ENCODE measurements at places on chromosomes 16 and 17.

DNA sequence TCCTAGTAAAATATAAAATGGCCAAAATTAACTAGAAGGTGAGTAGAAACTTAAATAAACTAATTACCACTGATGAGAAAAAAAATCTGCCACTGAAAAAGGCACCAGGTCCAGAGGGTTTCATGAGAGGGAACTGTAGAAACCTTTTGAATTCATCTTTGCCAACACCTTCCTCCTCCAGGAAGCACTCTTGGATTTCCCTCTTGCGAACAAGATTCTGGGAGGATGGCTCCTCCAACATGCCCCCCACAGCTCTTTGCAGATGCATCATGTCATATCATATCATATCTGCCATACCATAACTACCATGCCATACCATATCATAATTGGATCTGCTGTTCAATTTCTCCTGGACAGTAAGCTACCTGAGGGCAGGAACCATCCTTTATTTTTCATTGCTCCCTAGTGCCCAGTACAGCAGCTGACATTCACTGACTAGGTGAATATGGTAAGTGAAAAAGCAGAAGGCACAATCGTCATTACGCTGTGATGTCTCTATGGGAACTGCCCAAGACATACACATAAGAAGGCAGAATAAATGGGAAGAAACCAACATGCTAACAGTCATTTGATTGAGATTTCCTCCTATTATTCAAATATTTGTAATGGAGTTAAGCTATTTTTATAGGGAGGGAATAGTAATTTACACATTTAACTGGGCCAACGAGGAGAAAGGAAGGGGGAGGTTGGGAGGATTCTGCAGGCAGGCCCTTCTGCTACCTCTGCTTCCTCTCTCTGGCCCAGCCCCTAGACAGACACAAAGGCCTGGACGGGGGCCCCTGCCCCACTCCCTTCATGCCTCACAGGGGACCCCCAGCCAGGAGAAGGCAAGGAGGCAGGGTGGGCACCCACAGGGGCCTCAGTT lies 110.1 kb upstream of the SMURF2 start:
- no peak for DNase-seq

- no peak for DNase-seq
Observed at GRCh38 chr16:89422527-89422904, 67.8 kb downstream of the ANKRD11 start.

DNA sequence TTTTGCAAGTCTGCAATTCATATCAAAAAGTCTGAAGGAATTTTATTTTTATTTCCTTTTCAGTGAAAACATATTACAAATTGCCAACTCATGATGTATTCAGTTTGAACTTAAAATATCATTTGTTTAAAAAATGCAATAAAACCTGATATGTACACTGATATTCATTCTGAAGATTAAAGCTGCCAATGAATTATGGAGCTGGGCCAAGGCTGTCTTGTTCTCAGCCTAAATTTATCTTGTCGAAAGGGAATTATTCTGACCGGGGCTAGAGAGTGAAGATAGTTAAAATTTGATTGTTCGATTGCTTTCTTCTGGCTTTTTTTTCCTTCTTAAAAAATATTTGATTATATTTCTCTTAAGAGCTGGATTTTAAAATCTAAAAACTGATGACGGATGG lies 54.0 kb upstream of the RBFOX1 start:
- no peak for DNase-seq

- DNase-seq: no peak
Observed at GRCh38 chr17:43341715-43342588, 56.8 kb upstream of the ARL4D start.

DNA sequence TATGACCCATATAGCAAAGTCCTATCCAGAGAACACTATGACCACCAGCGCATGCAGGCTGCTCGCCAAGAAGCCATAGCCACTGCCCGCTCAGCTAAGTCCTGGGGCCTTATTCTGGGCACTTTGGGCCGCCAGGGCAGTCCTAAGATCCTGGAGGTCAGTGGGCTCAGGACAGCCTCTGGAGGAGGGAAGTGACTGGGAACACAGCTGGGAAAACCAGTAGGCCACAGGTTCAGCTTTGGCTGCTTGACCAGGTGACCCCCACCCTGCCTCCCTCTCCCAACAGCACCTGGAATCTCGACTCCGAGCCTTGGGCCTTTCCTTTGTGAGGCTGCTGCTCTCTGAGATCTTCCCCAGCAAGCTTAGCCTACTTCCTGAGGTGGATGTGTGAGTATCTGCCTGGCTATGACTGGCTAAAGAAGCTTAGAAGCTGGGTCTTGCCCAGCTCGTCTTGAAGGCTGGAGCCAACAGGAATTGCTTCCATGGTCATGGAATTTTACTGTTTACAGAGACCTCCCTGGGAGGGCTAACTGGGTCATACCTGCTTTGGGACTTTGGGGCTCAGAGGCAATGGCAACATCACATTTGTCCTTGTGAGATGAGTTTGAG lies 1.5 kb upstream of the OVCA2 start:
- DNase-seq: peak; percentile 60

DNA sequence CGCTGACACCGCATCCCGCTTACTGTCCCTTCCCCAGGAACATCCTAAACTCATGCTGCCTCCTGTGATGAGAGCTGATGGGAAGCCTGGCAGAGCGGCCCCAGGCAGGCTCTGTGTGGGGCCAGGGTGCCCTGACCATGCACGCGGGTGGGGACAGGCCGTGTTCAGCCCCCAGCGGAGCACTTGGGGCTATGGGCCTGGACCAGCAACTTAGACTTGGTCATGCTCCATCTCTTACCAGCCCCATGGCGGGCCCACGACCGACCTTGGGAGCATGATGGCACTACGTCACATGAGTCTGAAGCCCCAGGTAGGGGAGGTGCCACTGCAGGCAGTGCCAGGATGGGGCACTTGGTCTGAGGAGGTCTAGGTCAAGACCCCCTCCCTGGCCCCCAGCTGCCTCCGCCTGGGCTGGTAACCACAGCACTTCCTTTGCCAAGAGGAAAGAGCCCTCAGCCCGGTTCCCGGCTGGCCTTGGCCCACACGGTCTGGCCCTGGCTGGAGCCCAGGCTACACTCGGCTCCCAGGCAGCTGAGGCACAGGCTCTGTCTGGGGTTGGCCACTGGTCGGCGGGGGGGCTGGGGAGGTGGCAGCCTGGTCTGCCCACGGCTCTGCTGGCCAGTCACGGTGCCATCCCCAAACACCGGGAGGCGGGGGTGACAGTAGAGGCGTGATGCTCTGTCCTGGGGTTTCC lies 25.7 kb downstream of the BAHCC1 start:
- DNase-seq: no peak

GRCh38 chr17:4931963-4932362 lies at the start of gene GP1BA:
TSS of gene GP1BA (plus strand) at chr17:4932277. CDS start at chr17:4932605, 328 bp downstream.
- no peak for DNase-seq

GRCh38 chr17:49494986-49495841 lies at the start of gene NGFR:
TSS of gene NGFR (plus strand) at chr17:49495293. CDS start at chr17:49495418, 125 bp downstream.
- DNase-seq: peak; percentile 82

- peak; percentile 86 for DNase-seq
Observed at GRCh38 chr16:78709137-78709884, 609.9 kb downstream of the WWOX start.

GRCh38 chr16:74627506-74628220 lies 20.7 kb upstream of the GLG1 start:
- no peak for DNase-seq

GRCh38 chr16:4190086-4190485 lies 51.8 kb downstream of the SRL start:
- no peak for DNase-seq

GRCh38 chr17:36500745-36501225 lies 14.3 kb downstream of the ZNHIT3 start:
- no peak for DNase-seq

GRCh38 chr17:48612456-48612853 lies 1.6 kb upstream of the HOXB7 start:
- no peak for DNase-seq

GRCh38 chr16:77748421-77749005 lies 26.2 kb downstream of the NUDT7 start:
- DNase-seq: peak; percentile 92

GRCh38 chr16:28491230-28491969 lies 474 bp downstream of the CLN3 start:
- peak; percentile 36 for DNase-seq

GRCh38 chr17:77916264-77916663 lies 42.2 kb upstream of the TNRC6C start:
- no peak for DNase-seq

GRCh38 chr16:67767953-67768352 lies 38.4 kb downstream of the RANBP10 start:
- no peak for DNase-seq

DNA sequence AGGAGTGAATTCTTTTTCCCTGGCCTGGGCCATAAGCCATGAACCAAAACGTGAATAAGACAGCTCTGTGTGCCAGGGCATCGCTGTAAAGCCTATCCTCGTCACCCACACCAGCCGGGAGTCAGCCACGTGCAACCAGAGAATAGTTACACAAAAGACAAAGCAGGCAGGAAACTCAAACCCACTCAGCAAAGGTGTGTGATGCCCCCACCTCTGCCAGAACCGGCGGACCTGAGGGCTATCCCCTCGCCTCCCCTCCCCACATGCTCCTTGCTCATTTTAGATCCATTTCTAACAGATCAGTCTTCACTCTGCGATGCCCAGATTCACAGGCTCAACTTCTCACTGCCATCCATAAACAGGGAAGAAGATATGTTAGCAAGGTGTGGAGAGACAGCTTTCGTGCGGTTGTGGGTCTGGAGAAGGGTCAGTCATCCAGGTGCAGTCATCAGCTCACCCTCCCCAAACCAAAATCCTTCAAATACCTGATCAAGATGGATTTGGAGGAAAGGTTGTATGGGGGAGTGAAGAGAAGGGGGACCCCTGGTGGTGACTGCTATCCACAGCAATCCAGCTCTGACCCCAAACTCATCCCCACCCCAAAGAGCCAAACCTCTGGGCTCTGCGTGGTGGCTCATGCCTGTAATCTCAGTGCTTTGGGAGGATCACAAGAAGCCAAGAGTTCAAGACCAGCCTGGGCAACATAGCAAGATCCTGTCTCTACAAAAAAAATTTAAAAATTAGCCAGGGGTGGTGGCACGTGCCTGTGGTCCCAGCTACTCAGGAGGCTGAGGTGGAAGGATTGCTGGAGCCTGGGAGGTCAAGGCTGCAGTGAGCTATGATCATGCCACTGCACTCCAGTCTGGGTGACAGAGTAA lies 219.2 kb downstream of the C16orf78 start:
- DNase-seq: peak; percentile 75

DNA sequence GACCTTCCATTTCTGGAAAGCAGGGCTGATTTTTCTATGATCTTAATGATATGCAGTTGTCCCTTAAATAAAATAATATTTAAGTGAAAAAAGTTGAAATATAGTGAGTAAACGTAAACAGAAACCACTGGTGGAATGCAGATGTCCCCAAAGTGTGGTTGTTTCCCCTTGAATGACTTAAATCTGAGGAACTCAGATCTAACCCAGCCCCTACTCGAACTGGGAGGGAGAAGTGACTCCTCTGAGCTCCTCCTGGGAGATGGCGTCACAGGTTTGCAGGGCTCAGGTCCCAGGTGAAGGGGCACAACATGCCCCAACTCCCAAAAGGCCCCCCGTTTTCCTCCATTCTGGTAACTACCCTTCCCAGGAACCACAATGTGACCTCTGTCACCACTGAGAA lies 142.8 kb downstream of the IRF8 start:
- DNase-seq: no peak

DNA sequence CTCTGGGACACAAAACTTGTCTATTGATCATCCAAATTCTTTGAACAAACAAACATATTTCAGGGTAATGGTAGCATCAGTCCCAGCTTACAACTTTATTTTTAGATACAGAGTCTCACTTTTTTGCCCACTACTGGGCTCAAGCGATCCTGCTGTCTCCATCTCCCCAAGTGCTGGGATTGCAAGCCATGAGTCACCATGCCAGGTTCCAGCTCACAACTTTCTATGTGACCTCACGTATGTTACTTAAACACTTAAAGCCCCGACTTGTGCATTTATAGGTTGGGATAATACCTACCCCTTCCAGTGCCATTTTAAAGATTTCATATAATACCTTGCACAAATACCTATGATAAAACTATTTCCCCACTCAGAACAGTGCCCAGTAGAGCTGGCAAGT lies 42.0 kb upstream of the KSR1 start:
- DNase-seq: no peak

DNA sequence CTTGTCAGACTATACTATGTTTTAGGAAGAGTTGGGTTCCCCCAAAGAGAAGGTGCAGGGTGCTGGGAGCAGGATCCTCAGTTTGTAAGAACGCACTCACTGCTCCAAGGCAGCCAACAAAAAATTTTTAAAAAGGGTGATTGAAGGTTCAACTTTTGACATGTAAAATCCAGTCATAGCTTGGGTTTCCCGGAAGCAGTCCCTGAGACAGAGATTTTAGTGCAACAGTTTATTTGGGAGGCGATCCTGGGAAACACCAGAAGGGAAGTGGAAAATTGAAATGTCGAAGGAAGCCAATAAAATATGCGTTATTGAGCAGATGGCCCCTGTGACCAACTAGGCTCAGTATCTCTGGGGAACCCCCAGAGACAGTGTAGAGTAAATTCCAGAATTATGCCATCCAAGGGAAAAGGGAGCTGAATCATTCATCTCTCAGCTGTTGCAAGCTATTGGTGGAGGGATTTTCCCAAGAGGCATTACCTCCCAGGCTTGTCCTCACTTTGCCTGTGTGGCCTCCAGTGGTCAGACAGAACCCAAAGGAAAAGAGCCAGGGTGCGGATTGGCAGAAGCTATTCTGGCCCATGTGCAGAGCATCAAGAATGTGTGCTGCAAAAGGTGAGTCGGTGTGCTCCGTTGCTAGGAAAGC lies 72.9 kb downstream of the HS3ST3B1 start:
- DNase-seq: peak; percentile 31
